Pulmonary artery endothelial cell (primary cell): ENCODE measurements at places on chromosomes 4 and X. TPM values are rescaled to one million over a fixed set of nuclear protein-coding genes. Genes with fewer than 3 reads are reported as not detected.

RNF175 gene
- total RNA-seq = not detected in 2 replicates

SORBS2 gene
- total RNA-seq = 21.6 and 46.2 TPM in 2 replicates

VAMP7 gene
- 45.2 and 46.3 TPM in 2 replicates for total RNA-seq

ARHGAP6 gene
- total RNA-seq = 0.11 and 0.86 TPM in 2 replicates

PPP3CA gene
- total RNA-seq = 41.2 and 72.6 TPM in 2 replicates

AR gene
- total RNA-seq = 5.2 and 11.4 TPM in 2 replicates

ELF2 gene
- total RNA-seq = 36.5 and 39.1 TPM in 2 replicates

TMEM271 gene
- total RNA-seq = not detected in 2 replicates

GPR50 gene
- not detected in 2 replicates for total RNA-seq

SMIM10L2A gene
- total RNA-seq = 0.28 and 0.40 TPM in 2 replicates

C4orf51 gene
- 0.07 TPM in 1 of 2 replicates, not detected in the other for total RNA-seq

GAGE13 gene
- not detected in 2 replicates for total RNA-seq

ERCC6L gene
- total RNA-seq = 4.7 and 8.3 TPM in 2 replicates

CCDC160 gene
- total RNA-seq = not detected in 2 replicates

MSL3 gene
- total RNA-seq = 50.7 and 54.8 TPM in 2 replicates

TKTL1 gene
- total RNA-seq = not detected in 2 replicates

RPL34 gene
- 1,016 and 1,407 TPM in 2 replicates for total RNA-seq

SPANXA2 gene
- total RNA-seq = not detected in 2 replicates

IL15 gene
- total RNA-seq = 2.0 and 2.2 TPM in 2 replicates

MAML3 gene
- 6.3 and 9.5 TPM in 2 replicates for total RNA-seq

GAR1 gene
- 6.1 and 8.2 TPM in 2 replicates for total RNA-seq

GPR82 gene
- not detected in 2 replicates for total RNA-seq

SLC10A6 gene
- total RNA-seq = 0.07 and 0.13 TPM in 2 replicates

MCF2 gene
- total RNA-seq = 0.07 TPM in 1 of 2 replicates, not detected in the other

MAGEE2 gene
- total RNA-seq = not detected in 2 replicates

TCEAL5 gene
- not detected in 2 replicates for total RNA-seq

WDR17 gene
- total RNA-seq = under 0.01 and 0.32 TPM in 2 replicates

NR0B1 gene
- not detected in 2 replicates for total RNA-seq

CDX4 gene
- not detected in 2 replicates for total RNA-seq
